Activated CD8-positive, alpha-beta memory T cell treated with anti-CD3 and anti-CD28 coated beads for 1 hour (primary cell): ENCODE measurements at places on chromosomes 13 and 19.

DNA sequence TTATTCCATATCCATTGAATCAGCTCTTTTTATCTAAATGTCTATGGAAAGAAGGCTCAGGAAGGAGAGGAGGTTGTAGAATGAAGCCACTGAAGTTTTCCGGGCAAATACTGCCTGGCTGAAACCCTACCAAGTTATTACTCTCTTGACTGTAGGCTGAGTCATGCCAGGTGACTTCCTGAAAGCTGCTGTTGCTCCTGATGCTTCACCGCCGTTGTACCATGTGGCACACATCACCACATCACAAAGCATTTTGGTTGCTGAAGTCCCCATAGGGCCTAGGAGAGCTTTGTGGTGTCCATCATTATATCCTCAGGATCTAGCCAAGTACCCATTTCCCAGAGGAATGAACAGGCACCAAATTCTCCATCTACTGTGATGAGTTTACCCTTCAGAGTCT lies 11.1 kb upstream of the TDRD12 start:
- DNase-seq: no peak

DNA sequence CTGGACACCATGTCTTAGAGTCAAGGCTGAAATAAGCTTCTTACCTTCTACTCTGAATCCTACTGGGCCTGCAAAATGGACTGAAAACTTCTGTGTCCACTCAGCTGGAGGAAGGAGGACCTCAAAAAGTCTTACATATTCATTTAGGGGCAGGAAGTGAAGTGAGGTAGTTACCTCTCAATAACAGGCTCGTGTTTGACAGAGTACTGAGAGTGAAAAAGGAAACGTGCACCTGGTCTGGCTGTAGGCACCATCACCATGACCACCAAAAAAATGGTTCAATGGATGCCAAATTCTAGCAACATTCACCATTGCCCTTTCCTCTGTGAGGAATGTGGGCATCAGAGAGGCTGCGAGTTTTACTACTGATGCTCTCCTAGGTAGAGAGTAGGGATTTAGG lies 176.2 kb downstream of the RFC3 start:
- no peak for DNase-seq

DNA sequence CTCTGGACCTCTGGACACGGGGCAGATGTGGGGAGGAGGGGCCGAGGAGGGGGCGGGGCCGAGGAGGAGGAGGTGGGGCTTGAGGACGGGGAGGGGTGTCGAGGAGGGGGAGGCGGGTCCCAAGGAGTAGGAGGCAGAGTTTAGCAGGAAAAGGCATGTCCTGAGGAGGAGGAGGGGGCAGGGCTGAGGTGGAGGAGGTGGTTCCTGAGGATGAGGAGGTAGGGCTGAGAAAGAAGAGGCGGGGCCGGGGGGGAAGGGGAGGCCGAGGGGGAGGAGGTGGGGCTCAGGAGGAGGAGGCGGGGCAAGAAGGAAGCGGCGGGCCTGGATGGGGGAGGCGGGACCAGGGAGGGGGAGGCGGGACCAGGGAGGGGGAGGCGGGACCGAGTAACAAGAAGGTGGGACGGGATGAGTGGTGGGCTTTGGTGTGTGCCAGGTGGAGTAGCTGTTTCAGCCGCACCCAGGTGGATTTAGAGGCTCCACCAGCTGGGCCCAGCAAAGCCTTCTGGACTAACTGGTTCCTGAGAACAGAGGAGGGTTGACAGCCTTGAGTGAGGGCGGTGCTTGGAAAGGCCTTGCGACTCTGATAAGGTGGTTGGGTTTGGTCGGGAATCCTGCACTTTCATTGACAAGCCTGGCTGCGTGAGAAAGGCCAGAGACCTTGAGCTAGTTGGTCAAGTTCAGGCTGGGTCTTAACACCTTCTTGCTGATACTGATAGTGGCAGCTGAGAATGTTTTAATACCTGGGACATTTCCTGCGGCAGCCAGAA lies 7.7 kb downstream of the TECR start:
- no peak for DNase-seq

GRCh38 chr19:23440791-23441190 lies 45.5 kb upstream of the ZNF91 start:
- no peak for DNase-seq

DNA sequence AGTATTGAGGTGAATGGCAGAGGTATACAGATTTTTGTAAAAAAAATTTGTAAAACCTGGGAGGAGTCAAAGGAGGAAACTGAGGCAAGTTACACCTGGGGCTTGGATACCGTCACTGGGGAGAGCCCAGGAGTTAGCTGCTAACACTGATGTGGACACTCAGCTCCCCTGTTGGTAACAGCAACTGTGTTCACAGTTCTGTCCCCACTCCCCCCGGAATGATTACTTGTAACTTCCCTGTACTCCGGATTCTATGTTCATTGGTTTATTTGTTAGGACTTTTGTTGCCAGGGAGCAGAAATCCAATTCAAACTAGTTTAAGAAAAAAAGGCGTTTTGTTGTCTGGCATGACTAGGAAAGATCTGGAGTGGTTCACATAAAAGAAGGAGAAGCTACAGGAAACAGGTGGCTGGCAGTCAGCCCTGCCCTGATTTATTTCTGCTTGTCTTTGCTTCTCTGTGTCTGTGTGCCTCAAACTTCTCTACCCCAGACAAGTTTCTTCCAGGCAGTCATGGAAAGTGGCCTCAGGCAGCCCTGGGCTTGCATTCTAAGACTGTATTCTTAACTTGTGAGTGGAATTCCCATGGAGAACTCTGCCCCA lies 2.3 kb upstream of the GPR12 start:
- no peak for DNase-seq

DNA sequence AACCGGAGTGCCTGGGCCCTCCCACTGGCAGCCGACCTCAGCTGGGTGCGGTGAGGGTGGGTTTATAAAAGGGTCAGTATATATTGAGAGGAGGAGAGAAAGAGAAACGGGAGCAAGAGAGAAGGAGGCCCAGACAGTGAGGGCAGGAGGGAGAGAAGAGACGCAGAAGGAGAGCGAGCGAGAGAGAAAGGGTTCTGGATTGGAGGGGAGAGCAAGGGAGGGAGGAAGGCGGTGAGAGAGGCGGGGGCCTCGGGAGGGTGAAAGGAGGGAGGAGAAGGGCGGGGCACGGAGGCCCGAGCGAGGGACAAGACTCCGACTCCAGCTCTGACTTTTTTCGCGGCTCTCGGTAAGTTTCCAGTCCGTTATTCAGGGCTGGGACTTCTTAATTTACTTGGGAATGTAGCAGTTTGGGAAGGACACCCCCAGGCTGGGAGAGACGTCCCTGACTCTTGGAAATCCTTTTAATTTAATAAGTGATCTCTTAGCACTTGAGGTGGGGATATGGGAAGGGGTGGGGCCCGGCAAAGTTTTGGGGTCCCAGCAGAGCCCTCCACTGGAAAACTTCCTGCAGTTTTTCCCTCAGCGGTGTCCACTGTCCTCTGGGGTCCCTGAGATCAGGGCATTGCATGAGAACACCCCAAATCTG lies at the start of gene EMP3:
Gene EMP3 (plus strand): TSS at position 288 of the 646 bp plus-strand sequence. CDS start 1,293 bp downstream, outside the sequence.
- DNase-seq: peak; percentile 70

DNA sequence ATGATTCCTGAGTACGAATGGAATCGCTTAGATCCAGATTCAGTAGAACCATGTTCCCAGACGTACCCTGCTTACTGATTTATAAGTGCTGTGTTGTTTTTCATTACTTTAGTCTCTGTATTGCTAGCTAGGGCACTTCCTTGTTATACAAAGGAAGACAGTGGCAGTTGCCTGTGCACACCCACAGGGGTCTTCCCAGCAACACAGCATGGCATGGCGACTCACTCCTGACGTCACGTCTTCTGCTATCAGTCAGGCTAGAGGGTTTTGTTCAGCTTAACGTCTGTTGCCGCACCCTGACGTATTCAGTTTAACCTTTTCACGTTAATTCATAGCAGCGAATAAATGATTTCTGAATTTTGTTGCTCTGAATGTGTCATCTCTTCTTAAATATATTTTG lies 295.1 kb downstream of the MYO16 start:
- no peak for DNase-seq

GRCh38 chr13:31996601-31997000 lies 35.0 kb upstream of the FRY start:
- DNase-seq: no peak

DNA sequence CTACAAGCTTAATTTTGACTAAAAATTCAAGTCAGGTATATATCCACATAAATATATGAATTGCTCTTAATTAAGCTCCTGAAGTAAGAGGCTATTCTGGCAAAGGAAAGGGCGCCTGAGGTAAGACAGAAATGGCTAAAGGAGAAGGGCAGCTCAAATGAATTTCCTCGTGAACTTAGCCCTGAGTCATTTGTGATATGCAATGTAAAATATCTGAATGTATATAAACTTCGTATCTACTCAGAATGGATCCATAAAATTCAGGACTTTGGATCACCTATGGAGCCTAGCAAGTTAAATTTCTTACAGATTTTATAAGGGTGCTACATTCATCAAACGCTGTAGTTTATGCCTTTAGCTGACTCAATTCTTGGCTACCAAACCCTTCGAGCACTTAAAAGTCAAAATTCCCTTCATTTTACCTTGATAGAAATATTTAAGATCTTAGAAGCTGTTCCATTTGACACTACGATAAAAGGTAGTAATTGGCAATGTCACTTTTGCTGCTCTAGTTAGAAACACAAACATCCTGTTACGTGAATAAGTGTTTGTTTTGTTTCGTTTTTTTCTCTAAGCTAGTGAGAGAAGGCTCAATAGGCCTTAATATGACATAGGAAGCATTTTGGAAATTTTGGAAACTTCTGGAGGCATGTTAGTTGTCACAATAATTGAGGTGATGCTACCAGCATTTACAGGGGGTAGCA lies 69.2 kb downstream of the DIAPH3 start:
- DNase-seq: no peak

DNA sequence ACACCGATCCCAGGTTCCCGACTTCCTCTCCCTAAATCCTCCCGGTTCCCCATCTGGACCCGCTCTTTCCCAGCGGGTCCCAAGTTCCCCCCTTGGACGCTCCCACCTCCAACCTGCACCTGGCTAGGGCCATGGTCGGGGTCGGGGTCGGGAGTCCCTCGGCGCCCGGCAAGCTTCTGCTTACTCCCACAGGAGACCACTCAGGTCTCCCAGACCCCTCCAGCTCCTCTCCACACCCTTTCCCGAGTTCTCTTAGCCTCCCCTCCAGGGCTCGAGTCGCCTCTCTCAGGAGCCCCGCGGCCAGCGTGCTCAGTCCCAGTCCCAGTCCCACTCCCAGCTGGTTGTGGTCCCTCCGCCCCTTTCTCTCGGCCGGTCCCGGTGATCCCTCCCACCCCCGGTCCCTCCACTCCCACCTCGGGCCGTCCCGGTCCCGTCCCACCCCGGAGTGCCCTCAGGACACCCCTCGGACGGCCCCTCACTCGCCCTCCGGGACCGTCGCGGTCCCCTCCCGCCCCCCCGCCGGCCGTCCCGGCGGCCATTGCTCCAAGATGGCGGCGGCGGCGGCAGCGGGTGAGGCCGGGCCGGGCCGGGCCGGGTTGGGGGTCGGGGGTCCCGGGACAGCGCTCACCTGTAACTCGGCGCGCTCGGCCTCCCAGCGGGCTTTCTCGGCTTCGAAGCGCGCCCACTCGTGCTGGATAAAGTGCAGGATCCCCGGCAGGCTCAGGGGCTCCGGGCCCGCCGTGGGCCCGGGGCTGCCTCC lies at the start of gene FKRP:
Gene FKRP (plus strand): TSS at position 537 of the 760 bp plus-strand sequence. CDS start 9,394 bp downstream, outside the sequence.
- no peak for DNase-seq

- no peak for DNase-seq
Measured at GRCh38 chr13:38766799-38767198, 79.9 kb downstream of the FREM2 start.

GRCh38 chr13:35621989-35622388 lies 145.5 kb upstream of the MAB21L1 start:
- DNase-seq: no peak

DNA sequence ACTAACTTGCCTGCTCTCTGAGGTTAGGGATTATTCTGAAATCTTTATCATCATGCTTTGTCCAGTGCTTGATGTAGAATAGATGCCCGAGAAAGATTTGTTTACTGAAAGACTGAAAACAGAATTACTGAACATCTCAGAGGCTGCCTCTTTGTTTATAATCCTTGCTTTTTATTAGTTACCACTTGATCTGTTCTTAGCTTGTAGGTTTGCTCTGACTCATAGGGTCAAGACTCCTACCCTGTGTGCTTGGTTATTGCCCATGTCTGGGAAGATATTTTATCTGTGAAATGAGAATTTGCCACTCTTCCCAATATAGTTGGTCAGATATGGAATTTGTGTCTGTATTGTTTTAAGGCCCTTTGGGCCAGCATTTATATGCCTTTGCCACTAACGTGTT lies 675.3 kb downstream of the DIAPH3 start:
- DNase-seq: no peak

GRCh38 chr19:31254180-31254551 lies 95.1 kb downstream of the TSHZ3 start:
- DNase-seq: no peak

DNA sequence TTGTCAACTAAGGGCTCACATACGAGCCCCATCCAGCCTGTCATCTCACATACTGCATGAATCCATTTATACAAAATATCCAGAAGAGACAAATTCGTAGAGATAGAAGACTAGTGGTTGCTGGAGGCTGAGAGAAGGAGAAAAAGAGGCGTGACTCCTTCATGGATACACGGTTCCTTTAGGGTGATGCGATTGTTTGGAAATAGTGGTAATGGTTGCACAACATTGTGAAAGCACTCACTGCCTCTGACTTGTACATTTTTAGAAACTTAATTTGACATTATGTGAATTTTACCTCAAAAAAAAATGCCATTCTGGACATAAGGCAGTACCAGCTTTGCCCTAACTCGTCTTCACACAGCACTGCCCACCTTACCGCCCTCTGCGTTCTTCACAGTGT lies 27.3 kb downstream of the IGFL1 start:
- no peak for DNase-seq

DNA sequence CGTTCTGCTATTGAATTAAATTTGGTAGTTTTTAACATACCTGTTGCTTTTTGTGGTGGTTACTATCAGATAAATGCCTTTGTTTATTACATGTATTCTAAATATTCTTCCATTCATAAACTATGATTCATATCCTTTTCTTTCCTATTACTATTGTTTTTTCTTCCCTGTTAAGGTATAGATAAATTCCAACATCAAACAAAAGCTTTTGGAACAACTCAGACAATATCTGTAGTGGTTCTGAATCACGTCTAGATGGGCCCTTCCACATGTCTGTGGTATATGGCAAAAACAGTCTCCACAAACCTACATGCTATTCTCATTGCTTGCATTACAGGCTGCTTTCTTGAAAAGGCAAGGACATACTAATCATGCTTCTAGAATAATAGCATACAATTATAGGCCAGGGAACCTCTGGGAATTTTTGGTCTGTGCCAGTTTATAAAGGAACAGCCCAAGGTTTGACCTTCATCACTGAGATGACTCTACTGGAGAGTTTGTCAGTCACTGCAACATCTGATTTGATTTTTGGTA lies 6.4 kb downstream of the LRCH1 start:
- DNase-seq: no peak

GRCh38 chr13:46605076-46605824 lies 52.3 kb downstream of the LRCH1 start:
- DNase-seq: no peak
